ENCODE measurements at places on chromosomes 3 and 15.

GRCh38 chr3:165459111-165459510, 262.9 kb upstream of the SLITRK3 start:
- DNase-seq: no peak

- no peak for DNase-seq
Measured at GRCh38 chr15:35289024-35289617, 204.0 kb upstream of the NANOGP8 start.

DNA sequence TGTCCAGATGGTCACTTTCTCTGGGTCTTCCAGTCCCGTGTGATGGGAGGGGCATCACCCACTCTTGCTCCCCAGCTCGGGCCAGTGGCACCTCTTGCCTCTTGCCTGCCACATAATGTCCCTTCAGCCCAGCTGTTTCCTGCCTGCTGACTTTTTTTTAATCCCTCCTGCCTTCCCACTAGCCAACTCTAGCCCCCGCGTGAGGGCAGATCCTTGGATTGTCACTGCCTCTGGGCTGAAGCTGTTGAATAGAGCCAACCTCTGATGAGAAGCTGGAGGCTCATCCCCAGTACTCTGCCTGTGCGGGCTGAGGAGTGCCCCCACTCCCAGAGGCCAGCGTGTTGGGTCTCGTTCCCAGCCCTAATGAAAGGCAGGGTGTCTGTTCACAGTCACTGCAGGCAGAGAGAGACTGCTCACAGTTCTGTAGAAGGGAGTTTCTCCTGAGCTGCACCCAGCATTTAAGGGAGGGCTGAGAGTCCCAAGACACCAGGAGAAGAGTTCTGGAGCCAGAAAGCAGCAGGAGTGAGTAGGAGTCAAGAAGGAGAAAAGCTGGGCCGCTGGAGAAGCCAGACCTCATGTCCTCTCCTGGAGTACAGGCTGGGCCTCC, 30.1 kb upstream of the TIMP4 start:
- DNase-seq: no peak

DNA sequence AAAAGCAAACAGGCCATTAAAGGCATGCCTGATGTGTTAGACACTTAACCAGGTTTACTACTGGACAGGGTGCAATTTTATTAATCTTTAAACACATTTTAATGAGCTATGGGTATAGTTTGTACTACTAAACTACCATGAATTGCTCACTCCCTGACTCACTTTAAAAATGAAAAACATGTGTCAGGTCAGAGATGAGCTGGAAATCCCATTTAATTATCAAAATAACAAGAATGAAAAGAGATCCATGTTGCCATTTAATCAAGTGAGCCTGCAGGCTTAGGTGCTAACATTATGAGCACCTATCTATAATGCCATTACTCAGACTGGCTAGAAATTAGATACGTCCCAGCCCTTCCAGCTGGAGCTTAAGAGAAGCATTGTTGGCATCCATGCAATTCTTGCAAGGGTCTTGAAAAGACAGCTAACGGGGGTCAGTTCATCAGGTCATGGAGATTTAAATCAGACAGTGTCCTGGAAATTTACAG, 224.4 kb downstream of the THRB start:
- no peak for DNase-seq

DNA sequence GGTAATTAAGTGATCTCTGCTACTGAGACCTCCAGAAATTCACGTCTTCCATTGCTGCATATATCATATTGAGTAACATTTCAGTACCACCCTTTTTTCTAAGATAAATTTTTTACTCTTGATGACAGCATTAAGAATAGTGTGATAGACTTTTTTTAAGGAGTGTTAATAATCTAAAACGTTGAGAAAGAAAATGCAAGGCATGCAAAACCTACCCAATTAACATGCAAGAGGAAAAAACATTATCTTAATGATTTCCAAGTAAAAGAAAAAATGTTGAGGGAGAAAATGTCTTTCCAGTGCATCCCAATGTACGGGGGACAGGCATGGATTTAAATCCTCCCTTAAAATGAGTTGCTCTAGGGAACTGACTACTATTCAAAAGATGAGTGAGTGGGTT, 740 bp downstream of the CLDN16 start:
- no peak for DNase-seq

GRCh38 chr15:39270221-39270855, 310.5 kb upstream of the THBS1 start:
- DNase-seq: no peak

DNA sequence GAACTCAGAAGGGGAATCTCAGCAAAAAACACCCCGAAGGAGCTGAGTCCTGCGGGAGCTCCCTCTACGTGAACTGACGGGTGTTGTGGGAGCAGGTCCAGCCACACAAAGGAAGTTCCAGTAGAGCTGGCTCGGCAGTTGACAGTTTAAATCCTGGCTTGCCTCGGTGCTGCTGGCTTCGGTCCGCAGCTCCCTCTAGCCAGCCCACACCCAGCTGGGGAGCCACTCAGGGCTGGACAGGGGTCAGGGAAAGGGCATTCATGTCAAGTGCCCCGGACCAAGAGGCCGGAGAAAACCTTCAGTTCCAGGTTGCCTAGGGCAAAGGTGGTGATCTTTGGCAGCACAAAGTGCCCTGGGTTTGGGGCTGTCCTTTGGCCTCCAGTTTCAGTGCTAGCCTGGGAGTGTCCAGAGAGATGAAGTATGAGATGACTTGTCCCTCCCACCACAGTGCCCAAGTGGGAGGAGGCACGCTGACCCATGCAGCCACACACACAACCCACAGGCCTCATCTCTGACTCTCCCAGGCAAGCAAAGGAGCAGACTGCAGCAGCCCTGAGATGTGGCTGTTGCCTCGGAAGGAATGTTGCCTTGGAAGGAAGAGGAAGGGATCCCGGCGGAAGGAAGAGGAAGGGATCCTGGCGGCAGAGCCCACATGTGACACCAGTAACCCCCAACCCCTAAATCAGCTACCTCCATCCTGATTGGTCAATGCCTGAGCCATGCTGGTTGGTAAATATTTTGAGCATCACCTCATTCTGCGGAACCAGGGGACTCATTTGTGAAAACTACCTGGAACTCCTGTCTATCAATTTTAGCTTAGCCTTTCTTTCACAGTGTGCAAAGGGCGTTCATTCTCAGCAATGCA, 13.9 kb upstream of the ANPEP start:
- no peak for DNase-seq

GRCh38 chr3:137116619-137117018, 158.8 kb downstream of the IL20RB start:
- no peak for DNase-seq

- DNase-seq: no peak
Measured at GRCh38 chr3:84184937-84185336, 773.9 kb upstream of the CADM2 start.

GRCh38 chr3:66224220-66224619, 3.4 kb downstream of the SLC25A26 start:
- no peak for DNase-seq

GRCh38 chr3:141864281-141864970, 12.0 kb upstream of the ATP1B3 start:
- no peak for DNase-seq

- DNase-seq: no peak
Measured at GRCh38 chr15:85318048-85318731, 62.2 kb upstream of the AKAP13 start.

- no peak for DNase-seq
Measured at GRCh38 chr3:149288655-149289054, 44.8 kb downstream of the TM4SF18 start.

DNA sequence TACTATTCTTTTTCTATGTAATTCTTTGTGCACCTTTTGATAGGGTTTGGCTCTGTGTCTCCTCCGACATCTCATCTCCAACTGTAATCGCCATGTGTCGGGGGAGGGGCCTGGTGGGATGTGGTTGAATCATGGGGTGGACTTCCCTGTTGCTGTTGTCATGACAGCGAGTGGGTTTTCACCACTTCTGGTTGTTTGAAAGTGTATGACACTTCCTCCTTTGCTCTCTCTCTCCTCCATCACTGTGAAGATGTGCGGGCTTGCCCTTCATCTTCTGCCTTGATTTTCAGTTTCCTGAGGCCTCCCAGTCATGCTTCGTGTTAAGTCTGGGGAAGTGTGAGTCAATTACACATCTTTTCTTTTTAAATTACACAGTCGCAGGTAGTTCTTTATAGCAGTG, 225.8 kb upstream of the DPPA4 start:
- no peak for DNase-seq

DNA sequence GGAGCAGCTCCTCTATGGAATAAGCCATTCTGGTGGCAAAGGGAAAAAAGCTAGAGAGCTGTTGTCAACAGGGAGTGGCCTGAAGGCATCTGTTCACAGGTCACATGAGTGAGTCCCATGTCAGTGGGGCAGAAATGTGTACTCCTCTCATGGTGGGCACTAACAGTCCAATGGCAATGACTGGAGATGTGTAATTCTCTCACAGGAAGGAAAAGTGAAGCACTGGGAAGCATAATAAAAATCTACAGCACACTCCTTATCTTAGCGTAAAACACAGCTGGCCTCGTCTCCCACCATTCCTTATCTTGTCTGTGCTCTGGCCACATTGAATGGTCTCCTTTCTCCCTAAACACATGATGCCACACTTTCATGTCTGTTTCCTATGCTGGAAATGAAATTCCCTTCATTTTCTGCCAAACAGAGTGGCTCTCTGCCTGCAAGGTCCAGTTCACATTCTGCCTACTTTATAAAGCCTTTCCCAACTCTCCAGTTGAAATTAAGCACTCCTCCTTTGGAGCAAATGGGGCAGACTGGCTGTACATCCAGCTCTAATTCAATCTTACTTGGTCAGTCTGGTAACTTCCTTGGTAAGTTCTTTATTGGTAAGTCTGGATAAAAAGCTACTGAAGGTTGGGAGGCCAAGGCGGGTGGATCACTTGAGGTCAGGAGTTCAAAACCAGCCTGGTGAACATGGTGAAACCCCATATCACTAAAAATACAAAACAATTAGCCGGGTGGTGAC, 139.8 kb downstream of the RPL22L1 start:
- DNase-seq: no peak

DNA sequence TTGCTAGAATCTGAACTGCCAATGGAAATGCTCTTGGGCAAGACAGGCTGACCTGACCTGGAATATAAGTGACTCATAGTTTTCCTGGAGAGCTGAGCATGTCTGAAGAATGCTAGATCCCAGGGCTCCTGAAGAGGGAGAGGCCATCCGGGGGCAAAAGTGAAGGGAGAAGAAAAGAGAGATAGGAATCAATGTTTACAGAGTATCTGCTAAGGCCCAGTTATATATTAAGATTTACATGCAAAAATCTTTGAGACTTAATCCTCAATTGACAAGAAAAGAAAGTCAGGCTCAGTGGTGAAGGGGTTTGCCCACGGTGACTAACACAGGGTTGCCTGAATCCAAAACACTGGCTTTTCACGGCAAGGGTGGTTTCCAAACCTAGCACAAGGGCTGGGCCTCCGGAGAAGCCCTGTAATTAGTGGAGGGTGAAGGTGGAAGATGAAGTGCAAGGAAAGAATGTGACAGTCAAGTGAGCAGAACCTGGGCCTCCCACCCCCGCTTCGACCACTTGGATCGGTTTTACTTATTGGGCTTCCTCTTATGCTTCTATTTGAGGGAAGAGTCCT, 91.7 kb upstream of the FGF12 start:
- peak; percentile 46 for DNase-seq

DNA sequence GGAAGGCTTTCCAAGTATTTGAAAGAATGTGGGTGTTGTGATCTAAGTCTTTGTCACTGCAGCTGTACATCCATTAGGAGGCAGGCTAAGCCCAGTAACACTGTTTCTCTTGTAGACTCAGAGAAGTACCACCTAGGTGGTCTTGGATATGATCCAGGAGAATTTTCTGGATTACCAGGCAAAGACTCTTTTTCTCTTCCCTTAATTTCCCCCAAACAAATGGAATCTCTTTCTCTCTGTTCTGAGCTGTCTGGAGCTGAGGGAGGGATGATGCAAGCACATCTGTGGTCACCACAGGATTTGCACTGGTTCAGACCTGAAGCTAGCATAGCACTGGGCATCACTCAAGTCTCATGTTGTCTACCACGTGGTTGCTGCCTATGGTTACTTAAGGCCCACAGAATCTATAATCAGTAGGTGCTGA, 227.6 kb downstream of the NECTIN3 start:
- DNase-seq: no peak

DNA sequence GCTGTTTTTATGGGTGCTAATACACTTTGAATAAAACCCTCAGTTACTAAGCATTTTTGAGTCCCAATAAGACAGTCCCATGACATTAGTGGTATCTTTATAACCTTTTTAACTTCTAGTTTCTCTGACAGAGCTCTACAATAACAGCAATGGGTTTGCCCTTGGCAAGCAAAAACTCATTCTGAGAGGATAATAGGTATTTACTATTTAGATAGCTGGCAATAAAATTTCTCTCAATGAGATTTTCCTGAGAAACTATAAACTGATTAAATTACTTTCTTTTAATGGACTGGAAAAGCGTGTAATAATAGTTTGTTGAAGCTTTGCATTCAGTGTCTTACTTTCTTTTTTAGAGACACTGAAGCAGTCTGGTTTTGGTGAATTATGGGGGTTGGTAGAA, 168.0 kb upstream of the MLF1 start:
- no peak for DNase-seq

- DNase-seq: no peak
Measured at GRCh38 chr3:193016437-193016901, 98.8 kb upstream of the MB21D2 start.

DNA sequence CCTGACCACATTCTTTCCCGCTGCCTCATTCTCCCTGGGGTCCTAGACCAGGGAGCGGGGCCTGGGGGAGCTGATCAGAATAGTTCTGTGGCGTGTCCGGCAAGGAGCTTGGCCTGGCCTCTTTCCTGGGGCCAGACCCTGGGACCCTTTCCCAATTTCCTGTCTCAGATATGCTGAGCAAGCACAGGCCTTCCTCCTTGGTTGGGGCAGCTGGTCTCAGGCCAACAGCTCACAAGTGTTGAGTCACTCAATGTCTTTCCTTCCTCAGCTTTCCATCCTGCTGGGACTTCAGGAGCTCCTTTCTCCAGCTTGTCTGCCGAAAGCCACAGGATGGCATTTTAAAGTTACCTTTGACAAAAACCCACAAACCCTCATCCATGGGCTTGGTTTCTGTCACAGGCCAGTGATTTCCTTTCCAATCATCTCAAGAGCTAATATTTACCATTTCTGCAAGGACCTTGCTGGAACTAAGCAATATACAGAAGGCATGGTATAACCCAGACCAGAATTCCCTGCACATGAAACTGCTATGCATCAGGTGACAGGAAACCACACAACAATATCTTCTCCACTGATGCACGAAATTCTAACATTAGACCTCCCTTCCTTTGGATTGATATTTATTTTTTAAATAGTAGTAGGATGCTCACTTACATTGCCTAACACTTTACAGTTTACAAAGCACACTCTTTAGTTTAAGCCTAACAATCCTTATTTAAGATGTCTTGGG, 19.5 kb upstream of the TIMP4 start:
- DNase-seq: no peak

- DNase-seq: peak; percentile 43
Measured at GRCh38 chr15:55279746-55280351, 9.8 kb downstream of the RAB27A start.

- DNase-seq: no peak
Measured at GRCh38 chr3:66555214-66555844, 54.5 kb upstream of the LRIG1 start.
